ENCODE measurements at places on chromosomes 1 and 21.

DNA sequence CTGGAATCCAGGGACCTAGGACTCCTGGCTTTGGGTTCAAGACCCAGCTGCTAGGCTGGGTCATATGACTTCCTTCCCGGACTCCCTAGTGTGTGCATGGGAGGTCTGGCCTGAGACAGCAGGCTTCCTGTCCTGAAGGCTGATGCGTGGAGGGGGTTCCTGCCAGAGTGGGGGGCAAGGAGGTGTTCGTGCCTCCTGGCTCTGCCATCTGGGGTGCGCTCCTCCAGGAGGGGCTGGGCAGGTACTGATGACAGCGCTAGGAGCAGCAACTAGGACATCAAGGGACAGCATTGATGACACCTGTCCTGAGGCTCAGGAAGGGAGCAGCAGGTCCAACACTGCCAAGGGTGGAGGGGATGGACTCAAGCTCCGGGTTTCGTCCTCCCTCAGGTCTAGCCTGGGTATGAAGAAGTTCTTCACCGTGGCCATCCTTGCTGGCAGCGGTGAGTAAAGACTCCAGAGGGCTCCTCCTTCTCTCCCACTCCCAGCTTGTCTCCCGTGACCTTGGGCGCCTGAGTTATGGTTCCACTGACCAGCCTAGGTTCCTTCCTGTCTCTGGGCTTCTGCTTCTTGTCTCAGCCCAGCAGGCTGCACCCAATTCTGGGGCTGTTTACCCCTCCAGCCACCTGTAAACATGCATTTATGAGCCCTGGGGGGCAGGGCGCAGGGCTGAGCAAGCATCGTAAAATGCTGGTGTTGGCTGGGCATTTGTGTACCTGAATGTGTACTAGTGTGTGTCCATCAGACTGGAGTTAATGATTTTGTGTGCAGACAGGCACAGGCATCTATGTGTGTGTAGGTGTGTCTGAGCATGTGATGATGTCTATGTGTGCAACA lies 871 bp downstream of the PLA2G2F start:
- no peaks in the 10 kb centered on the region for H3K36me3 ChIP-seq
- no peak overlapping the region for H3K27ac ChIP-seq
- DNase-seq = no peak
- H3K4me3 ChIP-seq = no peak overlapping the region

DNA sequence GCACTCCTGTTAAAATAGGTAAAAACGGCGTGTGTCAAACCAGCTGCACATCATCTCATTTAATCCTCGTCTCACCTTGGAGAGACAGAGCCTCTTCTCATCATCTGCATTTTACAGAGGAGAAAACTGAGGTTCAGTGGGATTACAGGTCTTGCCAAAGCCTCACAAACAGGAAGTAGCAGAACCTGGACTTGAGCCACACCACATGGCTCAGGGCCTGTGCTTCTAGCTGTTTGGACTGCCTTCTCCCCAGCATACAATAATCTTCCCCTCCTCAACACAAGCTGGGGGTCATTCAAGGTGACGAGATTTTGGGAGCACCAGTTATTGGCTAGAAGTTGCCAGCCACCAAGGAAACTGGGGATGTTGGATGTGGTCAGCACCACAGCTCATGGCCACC lies 167.9 kb upstream of the ZC3H12A start:
- no peaks in the 10 kb centered on the region for H3K4me1 ChIP-seq
- peaks cover 6% of the 10 kb centered on the region for H3K27me3 ChIP-seq
- H3K27ac ChIP-seq = no peak overlapping the region
- H3K36me3 ChIP-seq = no peaks in the 10 kb centered on the region
- no peak overlapping the region for H3K4me3 ChIP-seq

DNA sequence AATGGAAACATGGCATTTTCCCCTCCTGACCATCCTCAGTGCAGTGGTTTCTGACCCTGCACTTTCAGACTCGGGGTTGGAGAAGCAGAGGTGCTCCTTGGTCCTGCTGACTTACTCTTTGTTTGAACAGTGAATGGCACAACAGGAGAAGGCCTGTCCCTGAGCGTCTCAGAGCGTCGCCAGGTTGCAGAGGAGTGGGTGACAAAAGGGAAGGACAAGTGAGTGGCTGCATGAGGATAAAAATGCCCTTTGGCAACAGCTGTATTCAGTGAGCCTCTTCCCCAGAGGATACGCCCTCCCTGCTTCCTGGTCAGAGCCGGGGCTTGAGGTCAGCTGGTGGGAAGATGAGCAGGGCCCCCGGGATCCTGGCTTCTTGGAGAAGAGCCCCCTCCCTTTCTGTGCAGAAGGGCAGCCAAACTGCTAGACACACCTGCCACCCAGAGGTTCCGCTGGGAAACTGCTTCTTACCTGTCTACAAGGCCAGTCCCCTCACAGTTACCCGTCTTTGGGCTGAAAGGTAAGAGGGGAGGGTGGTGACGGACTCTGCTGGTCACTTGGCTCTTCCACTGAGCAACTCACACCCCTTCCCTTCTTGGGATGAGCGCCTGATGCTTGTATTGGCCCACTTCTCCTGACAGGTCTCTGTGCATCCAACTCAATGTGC lies 16.6 kb downstream of the NPL start:
- no peaks in the 10 kb centered on the region for H3K36me3 ChIP-seq
- no peak for DNase-seq
- H3K4me3 ChIP-seq = no peak overlapping the region
- H3K27me3 ChIP-seq = no peaks in the 10 kb centered on the region
- H3K4me1 ChIP-seq = no peaks in the 10 kb centered on the region

- H3K36me3 ChIP-seq = no peaks in the 10 kb centered on the region
- DNase-seq = no peak
- H3K4me3 ChIP-seq = no peak overlapping the region
- H3K4me1 ChIP-seq = peaks cover 2% of the 10 kb centered on the region
Measured at GRCh38 chr1:219324171-219324570, 150.5 kb downstream of the LYPLAL1 start.

DNA sequence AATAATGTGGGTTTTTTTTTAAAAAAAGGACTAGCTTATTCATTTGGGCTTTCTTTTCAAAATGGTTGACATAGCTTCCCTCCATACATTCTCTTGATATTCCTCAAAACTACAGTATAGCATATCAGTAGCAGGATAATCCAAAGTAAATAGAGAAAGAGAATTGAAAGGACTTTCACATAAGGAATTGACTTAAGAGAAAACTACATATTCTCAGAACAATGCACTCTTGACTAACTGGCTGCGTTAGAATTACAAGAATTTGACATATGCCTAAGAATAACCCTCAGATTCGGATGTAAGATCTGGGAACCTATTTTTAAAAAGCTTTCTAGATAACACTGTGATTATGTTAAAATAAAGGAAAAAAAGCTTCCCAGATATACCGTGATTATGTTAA lies 3.1 kb downstream of the PRKAB2 start:
- peaks cover 32% of the 10 kb centered on the region for H3K36me3 ChIP-seq
- peaks cover 37% of the 10 kb centered on the region for H3K4me1 ChIP-seq

- H3K27ac ChIP-seq = no peak overlapping the region
- H3K4me1 ChIP-seq = no peaks in the 10 kb centered on the region
- DNase-seq = no peak
- H3K4me3 ChIP-seq = no peak overlapping the region
Measured at GRCh38 chr1:203103216-203103615, 17.4 kb upstream of the MYOG start.

DNA sequence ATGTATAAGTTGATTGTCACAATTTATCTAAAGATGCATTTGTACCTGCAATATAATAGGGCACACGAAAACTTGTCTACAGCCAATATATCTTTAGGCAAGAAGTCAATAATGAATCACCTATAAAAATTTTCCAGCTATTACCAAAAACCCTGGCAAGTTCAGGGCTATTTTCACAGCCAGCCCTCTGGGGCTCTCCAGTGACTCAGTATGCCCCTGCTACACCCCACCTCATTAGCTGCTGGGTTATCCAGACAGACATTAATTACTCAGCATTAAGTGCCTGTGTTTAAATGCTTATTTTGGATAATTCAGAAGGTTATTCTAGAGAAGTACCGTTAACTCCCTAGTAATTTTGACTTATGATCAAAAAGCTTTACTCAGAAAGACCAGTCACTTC lies 220.2 kb downstream of the TBX15 start:
- no peaks in the 10 kb centered on the region for H3K27me3 ChIP-seq
- H3K36me3 ChIP-seq = no peaks in the 10 kb centered on the region
- H3K4me3 ChIP-seq = no peak overlapping the region
- DNase-seq = no peak
- H3K4me1 ChIP-seq = no peaks in the 10 kb centered on the region

- H3K4me3 ChIP-seq = peak overlapping the region; percentile 56
- peaks cover 99% of the 10 kb centered on the region for H3K4me1 ChIP-seq
- no peaks in the 10 kb centered on the region for H3K27me3 ChIP-seq
- peaks cover 76% of the 10 kb centered on the region for H3K36me3 ChIP-seq
- DNase-seq = peak; percentile 82
Measured at GRCh38 chr1:30743584-30744059, 14.0 kb downstream of the LAPTM5 start.

GRCh38 chr1:22915231-22915630 lies 57.4 kb downstream of the LACTBL1 start:
- no peaks in the 10 kb centered on the region for H3K4me1 ChIP-seq
- no peak for DNase-seq
- no peaks in the 10 kb centered on the region for H3K27me3 ChIP-seq
- H3K36me3 ChIP-seq = no peaks in the 10 kb centered on the region

DNA sequence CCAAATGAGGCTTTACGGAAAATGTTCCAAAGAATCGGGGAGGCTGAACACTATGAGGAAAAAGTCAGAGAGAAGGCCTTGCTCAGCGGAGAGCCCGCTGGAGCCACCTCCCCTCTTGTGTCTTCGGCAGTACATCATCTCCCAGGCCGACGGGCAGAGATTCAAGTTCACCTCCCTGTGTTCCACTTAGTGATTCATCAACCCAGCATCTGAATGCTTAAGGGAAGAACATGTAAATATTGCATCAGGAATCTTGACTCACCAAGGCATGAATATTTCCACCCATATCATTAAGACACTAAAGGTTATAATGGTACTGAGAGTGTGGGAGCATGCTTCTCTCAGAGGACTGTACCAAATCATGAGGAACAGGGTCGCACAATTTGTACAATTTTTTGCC lies 172.5 kb downstream of the ST6GALNAC5 start:
- H3K4me3 ChIP-seq = no peak overlapping the region
- H3K36me3 ChIP-seq = no peaks in the 10 kb centered on the region
- no peaks in the 10 kb centered on the region for H3K27me3 ChIP-seq

- H3K27ac ChIP-seq = no peak overlapping the region
- H3K4me3 ChIP-seq = no peak overlapping the region
- H3K27me3 ChIP-seq = peaks cover 36% of the 10 kb centered on the region
Measured at GRCh38 chr1:160935527-160936258, 18.9 kb downstream of the ITLN2 start.

- H3K27ac ChIP-seq = no peak overlapping the region
- no peaks in the 10 kb centered on the region for H3K27me3 ChIP-seq
- no peak for DNase-seq
- H3K36me3 ChIP-seq = peaks cover 66% of the 10 kb centered on the region
Measured at GRCh38 chr1:156276532-156276931, 6.1 kb downstream of the SMG5 start.

GRCh38 chr1:225447650-225448089 lies 19.8 kb upstream of the LBR start:
- H3K4me1 ChIP-seq = peaks cover 63% of the 10 kb centered on the region
- H3K27me3 ChIP-seq = no peaks in the 10 kb centered on the region
- DNase-seq = no peak
- no peak overlapping the region for H3K4me3 ChIP-seq
- peak overlapping the region; percentile 46 for H3K27ac ChIP-seq

DNA sequence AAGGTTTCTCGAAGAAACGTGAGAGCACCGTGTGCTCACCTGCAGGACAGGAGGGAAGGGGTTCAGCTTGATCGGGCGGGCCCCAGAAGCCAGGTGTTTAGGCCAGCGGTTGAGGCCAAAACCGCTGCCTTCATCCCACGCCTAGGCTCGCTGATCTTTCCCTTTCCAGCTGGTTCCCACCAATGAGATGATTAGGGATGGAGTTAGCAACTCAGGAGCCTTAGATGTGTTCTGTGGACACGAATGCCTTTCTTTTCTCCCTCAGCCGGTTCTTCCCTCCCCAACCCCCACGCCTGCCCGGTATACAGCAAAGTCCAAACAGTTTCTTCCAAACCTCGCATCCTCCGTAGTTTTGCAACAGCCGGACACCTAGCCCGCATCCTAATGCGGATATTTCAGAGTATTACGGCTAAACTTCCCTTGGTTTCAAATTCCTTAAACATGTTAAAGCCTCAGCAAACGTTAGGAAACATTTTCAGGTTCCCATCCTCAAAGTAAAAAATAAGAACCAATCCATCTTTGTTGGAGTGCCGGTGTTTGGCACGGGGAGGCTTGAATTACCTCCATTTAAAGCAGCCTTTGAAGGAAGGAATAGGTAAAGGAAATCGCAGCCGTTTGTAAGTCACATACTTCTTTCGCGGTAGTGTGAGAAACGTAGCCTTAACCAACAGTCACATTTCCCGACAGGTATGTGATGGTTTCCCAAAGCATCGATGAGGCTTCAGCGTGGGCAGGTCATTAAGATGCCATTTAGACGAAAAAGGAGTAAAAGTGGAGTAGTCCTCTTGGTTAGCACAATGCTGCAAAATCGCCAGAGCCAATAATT lies 1.1 kb downstream of the LRRC8C start:
- peaks cover 65% of the 10 kb centered on the region for H3K4me1 ChIP-seq
- H3K36me3 ChIP-seq = peaks cover 58% of the 10 kb centered on the region
- H3K27ac ChIP-seq = peak overlapping the region; percentile 87
- peak; percentile 35 for DNase-seq
- no peaks in the 10 kb centered on the region for H3K27me3 ChIP-seq
- H3K4me3 ChIP-seq = peak overlapping the region; percentile 88

GRCh38 chr1:58477390-58477789 lies 69.1 kb downstream of the OMA1 start:
- no peaks in the 10 kb centered on the region for H3K4me1 ChIP-seq
- no peak for DNase-seq
- peaks cover 3% of the 10 kb centered on the region for H3K36me3 ChIP-seq
- no peak overlapping the region for H3K4me3 ChIP-seq

GRCh38 chr1:63082766-63083165 lies 239.6 kb upstream of the FOXD3 start:
- no peak for DNase-seq
- H3K27me3 ChIP-seq = no peaks in the 10 kb centered on the region
- H3K36me3 ChIP-seq = no peaks in the 10 kb centered on the region
